Pons (tissue), 1 donor: ENCODE measurements at places on chromosomes 2 and 18.
A peak's percentile ranks its signal among the peaks of the same experiment; 100 is the strongest.

DNA sequence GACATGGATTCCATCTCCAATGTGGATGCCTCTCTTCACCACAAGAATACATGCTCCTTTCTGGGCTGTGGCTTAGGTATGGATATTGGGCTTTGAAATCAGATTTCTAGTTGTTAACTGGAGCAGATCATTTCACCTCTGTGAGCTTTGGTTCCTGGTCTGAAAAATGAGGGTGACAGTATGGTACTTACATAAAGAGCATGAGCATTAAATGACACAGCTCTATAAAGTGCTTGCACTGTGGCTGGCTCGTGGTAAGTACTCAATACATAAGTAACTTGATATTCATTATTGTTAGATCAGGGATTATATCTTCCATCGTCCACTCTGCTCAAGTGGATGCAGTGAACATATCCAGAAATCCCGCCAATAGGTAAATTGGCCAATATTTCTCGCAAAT is 33.4 kb downstream of the ARHGAP25 start:
- no peak for DNase-seq

DNA sequence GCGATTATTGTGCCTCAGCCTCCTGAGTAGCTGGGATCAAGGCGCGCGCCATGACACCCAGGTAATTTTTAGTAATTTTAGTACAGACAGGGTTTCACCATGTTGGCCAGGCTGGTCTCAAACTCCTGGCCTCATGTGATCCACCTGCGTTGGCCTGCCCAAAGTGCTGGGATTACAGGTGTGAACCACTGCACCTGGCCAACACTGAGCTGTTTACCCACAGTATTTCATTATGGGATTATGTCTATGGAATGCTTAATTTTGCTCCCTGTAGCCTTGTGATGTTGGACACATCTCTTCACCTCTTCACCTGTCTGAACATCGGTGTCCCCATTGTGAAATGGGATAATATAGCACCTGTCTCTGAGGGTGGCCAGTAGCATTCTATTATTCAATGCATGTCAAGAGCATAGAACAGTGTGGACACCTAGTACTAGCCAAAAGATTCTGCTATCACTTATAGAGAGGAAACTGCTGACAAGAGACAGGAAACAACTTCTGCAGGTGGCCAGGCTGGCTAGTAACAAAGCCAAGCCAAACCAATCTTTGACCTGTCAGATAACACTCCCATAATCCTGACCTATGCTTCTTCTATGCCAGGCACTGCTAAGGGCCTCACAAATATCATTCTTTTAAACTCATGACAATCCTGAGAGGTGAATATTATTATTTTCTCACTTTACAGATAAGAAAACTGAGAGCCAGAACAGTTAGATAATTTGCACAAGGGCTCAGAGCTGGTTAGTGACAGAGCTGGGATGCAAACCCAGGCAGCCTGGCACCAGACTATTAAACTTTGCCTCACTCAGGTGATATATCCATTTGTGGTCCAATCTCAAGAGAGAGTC is 29.4 kb upstream of the REEP1 start:
- no peak for DNase-seq

DNA sequence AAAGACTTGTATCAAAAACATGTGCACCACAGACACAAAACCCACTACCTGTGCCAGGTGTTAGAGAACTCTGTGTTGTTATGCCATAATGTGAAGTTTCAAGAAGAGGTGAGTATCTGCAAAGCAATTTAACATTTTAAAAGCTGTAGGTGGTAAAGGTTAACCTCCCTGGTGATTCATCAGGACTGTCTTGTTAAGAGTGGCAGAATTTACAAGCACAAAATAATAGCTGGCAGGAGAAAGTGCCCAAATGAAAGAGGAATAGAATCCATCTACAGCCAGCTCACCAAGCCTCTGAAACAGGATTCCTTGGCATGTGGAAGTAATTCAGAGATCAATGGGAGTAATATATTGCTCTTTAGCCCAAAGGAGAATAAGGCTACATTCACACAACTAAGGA is 230.7 kb downstream of the AFF3 start:
- DNase-seq: no peak

DNA sequence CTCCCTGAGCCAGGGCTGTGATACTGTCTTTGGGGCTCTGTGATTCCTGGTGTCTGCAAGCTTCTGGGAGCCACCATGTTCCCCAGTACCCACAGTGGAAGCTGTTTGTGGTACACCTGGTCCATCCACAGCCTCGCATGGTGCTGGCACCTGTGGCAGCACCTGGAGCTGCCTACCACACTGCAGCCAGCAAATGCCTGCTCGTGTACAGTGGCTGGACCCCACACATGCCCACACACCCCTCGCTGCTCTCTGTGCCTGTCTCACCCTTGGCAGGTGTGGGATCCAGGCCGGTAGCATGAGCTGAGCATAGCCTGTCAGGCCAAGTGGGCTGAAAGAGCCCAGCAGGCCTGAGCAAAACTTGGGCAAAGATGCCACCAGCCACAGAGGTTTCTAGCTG is 41.8 kb upstream of the CSRNP3 start:
- no peak for DNase-seq

GRCh38 chr2:221642447-221642846 is 70.3 kb upstream of the EPHA4 start:
- no peak for DNase-seq

- no peak for DNase-seq
These were observed 45.3 kb downstream of the CXCR4 start for GRCh38 chr2:136072621-136073020.

DNA sequence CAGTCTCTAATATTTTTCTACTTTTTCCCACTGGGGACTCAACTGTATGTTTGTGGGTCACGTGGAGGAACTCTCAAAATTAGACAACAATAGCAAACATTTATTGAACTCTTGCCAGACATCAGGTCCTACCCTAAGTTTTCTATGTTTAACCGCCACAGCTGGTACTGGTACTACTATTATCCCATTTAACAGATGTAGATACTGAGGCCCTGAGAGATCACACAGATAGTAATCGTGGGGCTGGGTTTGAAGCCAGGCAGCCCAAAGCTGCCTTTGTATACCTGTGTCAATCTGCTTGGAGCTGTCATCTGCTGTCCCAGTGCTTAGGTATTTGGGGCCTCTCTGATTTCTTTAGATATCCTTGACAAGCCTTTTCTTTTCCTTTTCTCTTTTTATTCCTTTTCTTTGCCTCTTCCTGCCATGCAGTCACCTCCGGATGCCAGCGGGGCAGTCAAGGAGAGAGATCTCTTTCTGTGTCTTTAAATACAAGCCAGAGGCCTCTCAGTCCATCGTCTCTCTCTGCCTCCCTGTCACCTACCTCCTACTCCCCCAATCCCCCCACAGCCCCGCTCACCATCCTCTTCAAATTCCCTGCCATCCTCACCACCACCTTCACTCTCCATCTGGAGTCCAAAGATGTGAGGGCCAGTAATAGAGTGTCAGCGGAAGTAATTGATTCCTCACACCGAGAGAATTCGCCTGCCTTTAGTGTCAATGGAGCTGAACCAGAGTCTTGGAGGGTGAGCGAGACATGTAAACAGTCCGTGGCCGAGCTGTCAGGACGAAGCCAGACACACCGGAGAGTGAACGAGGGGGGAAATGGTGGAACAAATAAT is 23.4 kb downstream of the NRP2 start:
- no peak for DNase-seq

DNA sequence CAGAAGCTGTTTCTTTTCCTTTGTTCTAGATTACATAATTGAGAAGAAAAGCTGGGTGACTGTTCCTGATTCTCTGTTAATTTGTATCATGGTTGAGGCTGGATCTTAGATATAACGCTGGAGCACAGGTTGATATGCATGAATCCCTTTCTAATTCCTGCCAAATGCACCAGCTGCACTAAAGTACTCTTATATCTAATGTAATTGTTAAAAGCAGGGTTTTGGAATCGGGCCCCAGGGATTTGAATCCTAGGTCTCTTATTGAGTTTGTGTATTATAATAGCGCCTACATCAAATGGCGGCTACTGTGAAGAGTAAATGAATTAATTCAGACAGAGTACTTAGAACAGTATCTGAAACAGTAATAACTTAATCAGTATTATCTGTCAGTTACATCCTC is 80.4 kb downstream of the MC4R start:
- DNase-seq: no peak

DNA sequence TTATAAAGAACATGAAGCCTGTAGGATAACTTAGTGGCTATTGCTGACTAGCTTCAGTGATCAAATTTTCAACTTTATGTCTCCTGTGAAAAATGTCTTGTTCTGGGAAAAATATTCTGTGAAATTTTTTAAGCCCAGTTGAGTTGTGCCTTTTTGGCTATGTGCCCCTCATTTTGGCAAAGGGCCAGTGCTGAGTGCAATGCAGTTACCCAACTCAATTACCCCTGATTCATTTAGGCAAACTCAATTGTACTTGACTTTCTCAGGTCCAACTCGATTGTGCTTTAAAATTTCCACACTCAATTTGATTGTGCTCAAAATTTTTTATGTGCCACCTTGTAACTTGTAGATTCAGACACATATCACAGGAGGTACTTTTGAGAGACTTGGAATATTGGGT is 548.8 kb upstream of the NRP2 start:
- no peak for DNase-seq

DNA sequence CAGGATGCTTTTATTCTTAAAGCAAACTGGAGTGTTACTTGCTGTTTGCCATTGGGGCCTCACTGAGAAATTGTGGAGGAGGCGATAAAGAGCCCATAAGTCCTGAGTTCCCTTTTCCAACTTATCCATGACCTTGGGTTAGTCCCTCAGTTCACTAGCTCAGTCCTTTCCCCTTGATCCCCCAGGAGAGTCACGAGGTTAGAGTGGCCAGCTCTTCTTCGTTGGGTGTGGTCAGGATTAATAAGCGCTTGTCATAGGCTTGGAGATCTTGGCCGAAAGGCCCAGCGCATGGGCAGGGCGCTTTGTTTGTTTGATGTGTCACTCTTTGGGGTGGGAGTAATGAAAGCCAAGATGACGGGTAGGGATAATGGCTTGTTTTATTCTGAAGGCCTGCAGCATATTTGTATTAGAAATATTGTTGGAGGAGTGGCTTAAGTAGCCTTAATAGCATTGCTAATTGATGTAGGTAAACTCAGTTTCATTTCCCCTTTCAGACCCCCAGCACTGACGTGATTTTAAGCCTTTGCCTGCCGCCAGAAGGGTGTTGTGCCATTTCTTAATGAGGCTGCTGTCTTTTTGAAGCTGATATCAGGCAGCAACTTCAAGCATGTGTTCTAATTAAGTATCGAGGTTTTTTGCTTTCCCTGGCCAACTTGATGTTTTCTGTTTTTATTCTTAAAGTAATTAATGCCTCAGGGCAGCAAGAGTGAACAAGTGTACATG is 15.7 kb downstream of the GRHL1 start:
- no peak for DNase-seq

DNA sequence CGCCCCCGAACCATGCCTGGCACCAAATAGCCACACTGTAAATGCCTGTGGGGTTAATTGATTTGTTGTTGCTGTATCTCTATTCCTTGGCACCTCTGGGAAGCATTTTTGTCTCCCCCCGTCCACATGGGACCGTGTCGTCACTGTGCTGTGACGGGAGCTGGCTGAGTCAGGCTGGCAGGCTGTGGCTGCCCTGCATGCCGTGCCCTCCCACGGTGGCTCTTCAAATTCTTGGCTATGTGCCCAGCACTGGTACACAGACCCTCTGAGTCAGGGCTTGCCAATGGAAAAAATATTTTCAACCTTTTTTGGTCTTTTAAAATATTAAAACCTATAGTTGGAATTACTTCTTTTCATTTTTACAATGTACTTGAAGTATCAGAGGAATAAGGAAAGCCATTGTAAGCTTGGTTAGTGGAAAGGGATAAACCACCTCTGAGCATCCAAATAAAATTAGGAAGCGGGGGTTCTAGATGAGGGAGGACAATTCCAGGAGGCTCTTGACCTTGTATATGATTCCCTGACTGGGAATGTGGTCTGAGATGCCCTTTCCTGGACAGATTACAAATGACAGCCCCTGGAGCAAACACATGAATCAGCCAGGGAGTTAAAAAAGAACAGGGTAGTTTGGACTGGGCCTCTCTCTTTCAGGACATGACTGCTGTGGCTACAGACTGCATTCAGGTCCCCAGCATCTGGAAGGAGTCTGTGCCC is 59.4 kb downstream of the DGKD start:
- peak; percentile 36 for DNase-seq

DNA sequence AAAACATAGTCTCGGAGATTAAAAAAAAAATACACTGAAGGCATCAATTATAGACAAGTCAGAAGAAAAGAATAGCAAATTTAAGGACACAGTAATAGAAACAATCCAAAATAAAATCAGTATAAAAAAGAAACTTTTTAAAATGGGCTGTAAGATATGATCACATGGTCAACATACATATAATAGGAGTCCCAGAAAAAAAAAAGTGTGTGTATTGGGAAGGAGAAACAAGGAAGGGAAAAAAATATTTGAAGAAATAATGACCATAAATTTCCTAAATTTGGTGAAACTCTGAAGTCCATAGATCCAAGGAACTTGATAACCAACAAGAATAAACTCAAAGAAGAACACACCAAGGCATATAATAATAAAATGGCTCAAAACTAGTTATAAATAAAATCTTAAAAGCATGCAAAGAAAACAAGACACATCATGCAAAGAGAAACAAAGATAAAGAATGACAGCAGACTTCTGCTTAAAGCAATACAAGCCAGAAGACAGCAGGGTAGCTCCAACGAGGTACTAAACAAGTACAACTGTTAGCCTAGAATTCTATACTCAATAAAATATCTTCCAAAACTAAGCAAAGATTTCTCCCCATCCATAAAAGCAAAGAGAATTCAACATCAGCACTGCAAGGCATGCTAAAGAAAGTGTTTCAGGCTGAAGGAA is 115.1 kb downstream of the NBAS start:
- DNase-seq: no peak

- DNase-seq: no peak
These were observed 5.7 kb downstream of the MCFD2 start for GRCh38 chr2:46909771-46910419.
